ENCODE measurements at places on chromosomes 6 and 20. TPM values are rescaled to one million over a fixed set of nuclear protein-coding genes. Genes with fewer than 3 reads are reported as not detected.

DNA sequence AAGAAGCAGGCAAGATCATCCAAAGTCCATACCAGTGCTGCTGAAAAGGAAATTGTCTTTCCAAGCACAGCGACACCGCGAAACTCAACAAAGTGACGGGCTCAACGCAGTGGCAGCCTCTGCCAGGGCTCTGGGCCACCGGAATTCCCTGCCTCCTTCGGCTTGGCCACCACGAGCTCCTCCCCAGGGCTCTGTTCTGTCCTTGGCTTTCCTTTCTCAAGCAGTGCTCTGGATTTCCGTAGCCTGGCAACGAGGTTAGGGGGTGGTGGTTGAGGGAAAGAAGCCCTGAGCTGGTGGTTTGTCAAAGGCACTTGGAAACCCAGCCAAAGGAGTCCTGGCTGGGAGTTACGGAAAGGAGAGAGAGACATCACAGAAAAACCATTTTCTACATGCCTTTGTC lies 31.2 kb downstream of the PRR18 start:
- peak; percentile 57 for DNase-seq

DNA sequence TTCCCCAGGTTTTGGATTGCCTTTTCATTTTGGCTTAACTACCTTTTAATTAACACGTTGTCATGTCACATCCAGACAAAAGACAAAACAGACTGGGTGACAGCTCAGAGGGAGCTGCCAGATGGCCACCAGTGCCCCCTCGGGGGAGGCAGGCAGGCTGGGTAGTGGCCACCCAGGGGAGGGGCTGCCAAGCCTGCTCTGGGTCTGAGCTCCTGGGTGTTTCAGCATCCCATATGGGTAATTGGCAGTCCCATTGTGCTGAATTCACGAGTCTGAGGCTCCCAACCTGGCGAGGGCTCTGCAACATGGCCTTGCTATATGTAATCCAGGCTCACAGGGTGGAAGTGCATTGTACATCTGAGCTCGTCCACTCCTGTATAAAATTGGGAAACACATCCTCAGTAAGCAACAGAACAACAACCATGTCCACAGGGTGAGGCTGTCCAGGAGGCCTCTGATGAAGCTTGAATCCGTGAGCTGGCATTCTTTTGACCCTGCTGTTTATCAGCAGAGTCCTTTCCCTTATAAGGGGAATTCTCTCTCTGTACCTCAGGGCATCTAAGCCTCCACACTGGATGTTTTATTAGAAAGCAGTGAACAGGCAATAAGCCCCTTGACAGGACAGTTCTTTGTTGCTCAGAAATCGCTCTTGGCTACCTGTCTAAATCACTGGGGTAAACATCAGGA lies 111.7 kb upstream of the SLC22A23 start:
- DNase-seq, result peak; percentile 75

- DNase-seq, result no peak
Measured at GRCh38 chr20:39640147-39640546, 678.0 kb downstream of the DHX35 start.

DNA sequence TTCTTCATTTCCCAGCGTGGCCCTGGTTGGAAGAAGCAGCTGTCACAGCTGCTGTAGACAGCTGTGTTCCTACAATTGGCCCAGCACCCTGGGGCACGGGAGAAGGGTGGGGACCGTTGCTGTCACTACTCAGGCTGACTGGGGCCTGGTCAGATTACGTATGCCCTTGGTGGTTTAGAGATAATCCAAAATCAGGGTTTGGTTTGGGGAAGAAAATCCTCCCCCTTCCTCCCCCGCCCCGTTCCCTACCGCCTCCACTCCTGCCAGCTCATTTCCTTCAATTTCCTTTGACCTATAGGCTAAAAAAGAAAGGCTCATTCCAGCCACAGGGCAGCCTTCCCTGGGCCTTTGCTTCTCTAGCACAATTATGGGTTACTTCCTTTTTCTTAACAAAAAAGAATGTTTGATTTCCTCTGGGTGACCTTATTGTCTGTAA lies 292.7 kb downstream of the ESR1 start:
- DNase-seq, result no peak

DNA sequence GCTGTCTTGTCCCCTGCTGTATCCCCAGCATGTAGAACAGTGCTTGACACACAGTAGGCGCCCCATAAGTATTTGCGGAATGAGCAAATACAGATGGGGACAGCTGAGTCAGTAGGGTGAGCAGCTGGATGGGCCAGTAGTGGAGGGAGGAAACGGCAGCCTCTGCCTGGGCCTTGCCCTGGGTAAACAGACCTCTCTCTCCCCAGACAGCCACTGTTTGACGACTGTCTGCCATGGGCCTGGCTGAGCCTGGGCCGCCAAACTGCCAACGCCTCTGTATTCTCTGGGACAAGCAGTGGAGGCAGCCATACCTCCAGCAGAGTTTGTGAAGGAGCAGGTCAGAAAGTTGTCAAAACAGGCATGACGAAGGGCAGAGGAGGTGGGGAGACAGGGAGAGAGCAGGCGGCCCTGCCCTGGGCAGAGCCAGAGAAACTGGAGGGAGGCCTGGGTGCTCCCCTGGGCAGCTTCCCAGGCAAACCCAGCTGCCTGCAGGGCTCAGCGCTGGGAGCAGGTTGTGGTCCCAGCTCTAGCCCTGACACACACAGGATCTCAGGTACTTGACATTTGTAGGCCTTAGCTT lies 15.2 kb downstream of the HNF4A start:
- DNase-seq, result no peak

DNA sequence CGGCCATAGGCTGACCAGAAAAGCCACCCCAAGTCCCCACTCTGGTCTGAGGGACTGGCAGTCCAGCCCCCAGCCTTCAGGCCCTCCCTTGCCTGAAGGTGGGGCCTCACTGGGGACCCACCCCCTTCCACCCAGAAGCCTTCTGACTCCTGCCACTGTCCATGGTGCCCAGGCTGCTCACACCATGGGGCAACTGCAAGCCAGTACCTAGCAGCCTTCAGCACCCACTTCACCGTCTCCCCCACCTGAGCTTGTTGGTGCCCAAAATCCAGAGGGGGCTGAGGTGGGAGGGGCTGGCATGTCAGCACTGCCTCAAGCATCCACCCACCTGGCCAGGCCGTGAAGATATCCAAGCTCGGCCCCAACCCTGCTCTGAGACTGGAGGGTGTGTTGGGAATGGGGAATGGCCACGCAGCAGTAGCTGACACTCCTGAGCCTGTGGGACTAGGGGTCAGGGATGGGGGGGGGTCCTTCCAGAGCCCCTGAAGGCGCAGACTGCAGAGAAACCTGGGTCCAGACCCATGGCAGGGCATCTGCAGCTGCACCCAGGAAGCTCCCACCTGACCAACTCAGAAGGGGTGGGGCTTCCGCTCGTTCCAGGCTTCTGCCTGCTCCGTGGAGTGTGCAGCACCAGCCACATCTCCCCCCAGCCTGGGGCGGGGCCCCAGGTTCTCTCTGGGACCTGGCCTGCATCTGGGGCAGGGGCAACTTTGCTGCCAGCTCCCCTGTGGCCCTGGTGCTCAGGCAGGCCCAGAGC lies 942.1 kb upstream of the EPHA7 start:
- no peak for DNase-seq

DNA sequence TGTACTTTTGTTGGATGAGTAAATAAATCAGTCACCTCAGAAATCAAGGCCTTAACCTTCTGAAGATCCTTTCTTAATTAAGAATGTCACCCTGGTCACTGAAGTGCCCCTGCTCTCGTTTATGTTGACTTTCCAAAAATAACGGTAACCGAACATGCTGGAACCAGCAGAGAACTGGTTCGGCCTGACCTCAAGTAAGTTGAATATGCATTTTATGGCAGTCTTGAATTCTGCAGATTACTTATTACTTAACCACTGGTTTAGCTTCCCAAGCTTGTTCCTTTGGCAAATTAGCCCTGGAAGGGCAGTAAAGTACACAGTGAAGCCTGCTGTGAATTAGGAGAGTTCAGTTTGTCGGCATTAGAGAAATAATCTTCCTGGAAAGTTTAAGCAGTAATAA lies 12.2 kb downstream of the MAPRE1 start:
- no peak for DNase-seq

GRCh38 chr6:148761527-148762011 lies 14.7 kb downstream of the UST start:
- peak; percentile 31 for DNase-seq

DNA sequence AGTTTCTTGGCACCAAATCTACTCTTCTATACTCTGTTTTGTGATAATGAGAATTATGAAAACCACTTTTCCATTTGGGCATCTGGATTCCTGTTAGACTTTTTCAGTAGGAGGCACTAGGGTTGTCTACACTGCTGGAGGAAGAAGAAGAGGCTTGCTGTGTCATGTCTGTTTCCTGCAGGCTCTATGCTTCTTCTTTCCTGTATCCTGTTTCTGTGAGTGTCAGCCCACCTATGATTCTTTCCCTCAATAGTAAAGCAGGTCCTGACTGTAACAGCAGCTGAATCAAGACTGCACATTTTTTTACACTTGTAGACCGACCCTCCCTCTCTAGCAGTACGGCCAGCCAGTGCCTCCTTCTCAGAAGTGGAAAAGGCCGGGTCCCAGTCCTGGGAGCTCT lies 603.9 kb downstream of the HDGFL1 start:
- DNase-seq, result no peak

DNA sequence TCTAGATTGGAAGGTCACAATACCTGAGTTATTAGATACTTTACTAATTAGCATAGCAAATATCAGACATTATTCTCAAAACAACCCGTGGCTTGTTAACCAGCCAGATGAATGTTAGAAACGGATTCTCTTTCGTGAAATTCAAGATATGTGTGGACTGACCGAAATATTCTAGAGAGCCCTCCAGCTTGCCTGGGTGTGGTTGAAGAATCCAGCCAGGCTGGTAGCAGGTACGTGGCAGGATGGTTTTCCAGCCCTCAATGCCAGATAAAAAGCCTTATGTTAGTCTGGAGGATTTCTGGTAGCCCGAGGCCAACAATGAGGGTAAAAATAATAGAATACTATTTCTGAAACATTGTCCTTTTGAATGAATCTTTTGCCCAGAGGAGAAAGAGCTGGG lies 19.3 kb downstream of the ECT2L start:
- no peak for DNase-seq

NRN1 gene
- not detected for total RNA-seq

SYCP2L gene
- 0.68 TPM for total RNA-seq

RSPH9 gene
- total RNA-seq, result 0.92 TPM

BMP6 gene
- 13.4 TPM for total RNA-seq

RNF182 gene
- total RNA-seq, result 1.9 TPM

FLRT3 gene
- total RNA-seq, result not detected

LHFPL5 gene
- not detected for total RNA-seq

TRIM40 gene
- not detected for total RNA-seq

LPA gene
- total RNA-seq, result not detected
